Activated CD4-positive, alpha-beta T cell treated with anti-CD3 and anti-CD28 coated beads, Interleukin-2, amount 10 ng/mL, durations not matched to agents 24 days and 14 days (primary cell): ENCODE measurements at places on chromosomes 4 and X.
A peak's percentile ranks its signal among the peaks of the same experiment; 100 is the strongest.

- DNase-seq = no peak
- H3K27ac ChIP-seq = no peak overlapping the region
- no peaks in the 10 kb centered on the region for H3K36me3 ChIP-seq
- no peaks in the 10 kb centered on the region for H3K4me1 ChIP-seq
- H3K4me3 ChIP-seq = no peak overlapping the region
Measured at GRCh38 chrX:133332737-133333136, 82.6 kb downstream of the GPC4 start.

GRCh38 chr4:56410247-56411062 lies 23.2 kb upstream of the AASDH start:
- peaks cover 14% of the 10 kb centered on the region for H3K4me1 ChIP-seq
- no peaks in the 10 kb centered on the region for H3K27me3 ChIP-seq
- no peak overlapping the region for H3K4me3 ChIP-seq
- DNase-seq = peak; percentile 67

DNA sequence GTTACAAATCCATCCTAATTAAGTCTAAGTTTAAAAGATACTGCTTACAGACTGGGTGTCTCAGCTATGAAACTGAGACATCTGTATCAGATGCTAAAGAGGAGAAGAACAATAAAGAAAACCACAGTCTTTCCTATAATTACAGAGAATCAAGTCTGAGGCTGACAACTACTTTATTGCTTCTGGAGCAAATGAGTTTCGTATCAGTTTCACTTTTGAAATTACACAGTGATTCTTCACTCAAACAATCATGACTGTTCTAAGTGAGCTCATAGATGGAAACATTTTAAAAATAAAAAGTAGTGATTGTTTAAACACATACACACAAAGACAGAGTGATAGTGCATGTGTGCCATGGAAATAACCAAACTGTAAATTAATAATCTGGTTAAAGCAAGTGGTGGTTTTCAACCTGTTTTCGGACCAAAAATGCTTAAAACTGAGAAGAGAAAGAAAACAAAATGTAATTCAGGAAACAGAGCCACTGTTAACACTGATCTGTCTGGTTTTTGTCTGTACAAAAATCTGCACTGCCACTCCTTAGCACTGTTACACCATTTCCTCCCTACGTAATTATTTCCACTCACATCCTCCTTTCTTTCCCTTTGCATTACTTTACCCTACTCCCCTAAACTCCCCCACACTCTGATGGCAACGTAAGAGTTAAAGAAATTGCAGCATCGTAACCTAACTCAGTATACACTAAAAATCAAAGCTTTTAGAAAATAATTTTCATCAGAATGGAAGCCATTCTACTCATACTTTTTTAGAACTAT lies 12.5 kb downstream of the RFC1 start:
- H3K36me3 ChIP-seq = peaks cover 53% of the 10 kb centered on the region
- no peaks in the 10 kb centered on the region for H3K27me3 ChIP-seq
- peak overlapping the region; percentile 78 for H3K4me3 ChIP-seq
- peak; percentile 82 for DNase-seq
- peak overlapping the region; percentile 92 for H3K27ac ChIP-seq

- no peaks in the 10 kb centered on the region for H3K27me3 ChIP-seq
- H3K4me1 ChIP-seq = no peaks in the 10 kb centered on the region
- no peaks in the 10 kb centered on the region for H3K36me3 ChIP-seq
- no peak overlapping the region for H3K4me3 ChIP-seq
- DNase-seq = no peak
Measured at GRCh38 chr4:20576861-20577260, 123.4 kb upstream of the PACRGL start.
